Endothelial cell (in vitro differentiated cells): ENCODE measurements at places on chromosomes 7 and 10. TPM values are rescaled to one million over a fixed set of nuclear protein-coding genes. Genes with fewer than 3 reads are reported as not detected.

Gene DYDC2
- total RNA-seq: not detected

Gene CALHM1
- not detected for total RNA-seq

Gene CFAP58
- 0.28 TPM for total RNA-seq

Gene MALRD1
- 0.28 TPM for total RNA-seq

Gene LAMB1
- 453 TPM for total RNA-seq

Gene OPN1SW
- total RNA-seq: not detected

Gene NACAD
- 3.5 TPM for total RNA-seq

Gene CALML5
- not detected for total RNA-seq

Gene DENND2A
- total RNA-seq: 41.0 TPM

Gene TCF7L2
- 49.3 TPM for total RNA-seq

Gene PNLIPRP2
- total RNA-seq: not detected

Gene AGAP4
- total RNA-seq: 30.4 TPM

Gene SPAG6
- 0.46 TPM for total RNA-seq

Gene NUTM2E
- 0.46 TPM for total RNA-seq

Gene CYP3A7
- 0.18 TPM for total RNA-seq

Gene CASP2
- 55.3 TPM for total RNA-seq

Gene GSTO2
- total RNA-seq: 5.9 TPM

Gene SPDYE5
- not detected for total RNA-seq

Gene GRID1
- 0.26 TPM for total RNA-seq
